ENCODE measurements at places on chromosomes 16 and 17. TPM values are rescaled to one million over a fixed set of nuclear protein-coding genes. Genes with fewer than 3 reads are reported as not detected.

DNA sequence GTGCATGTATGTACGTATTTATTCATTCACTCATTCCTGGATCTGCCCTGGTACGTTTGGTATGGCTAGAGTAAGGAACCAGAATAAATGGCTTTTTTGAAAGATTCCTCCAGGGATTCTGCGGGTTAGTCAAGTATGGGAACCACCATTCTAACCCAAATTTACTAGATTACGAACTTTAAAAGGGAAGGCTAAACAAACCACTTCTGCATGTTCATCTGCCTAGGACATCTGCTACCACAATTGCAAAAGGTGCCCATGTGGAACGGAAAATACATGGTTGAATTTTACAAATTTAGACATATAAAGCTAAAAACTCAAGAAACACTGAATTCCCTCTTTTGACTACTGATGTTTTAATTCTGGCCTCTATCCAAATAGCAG, 22.1 kb downstream of the CYTH1 start:
- no peak for DNase-seq

GRCh38 chr17:61389670-61390478, 9.8 kb upstream of the TBX2 start:
- DNase-seq: no peak

DNA sequence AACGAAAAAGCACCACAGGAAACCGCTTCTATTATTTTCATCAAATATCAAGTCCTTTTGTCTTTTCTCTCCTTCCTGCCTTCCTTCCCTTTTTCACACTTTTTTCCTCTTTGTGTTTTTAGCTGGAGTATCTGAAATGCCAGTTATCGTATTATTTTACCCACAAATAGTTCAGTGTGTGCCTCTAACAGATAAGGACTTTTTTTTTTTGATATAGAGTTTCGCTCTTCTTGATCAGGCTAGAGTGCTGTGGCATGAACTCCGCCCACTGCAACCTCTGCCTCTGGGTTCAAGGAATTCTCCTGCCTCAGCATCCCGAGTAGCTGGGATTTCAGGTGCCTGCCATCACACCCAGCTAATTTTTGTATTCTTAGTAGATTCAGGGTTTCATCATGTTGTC, 10.7 kb downstream of the DNAAF1 start:
- no peak for DNase-seq

DNA sequence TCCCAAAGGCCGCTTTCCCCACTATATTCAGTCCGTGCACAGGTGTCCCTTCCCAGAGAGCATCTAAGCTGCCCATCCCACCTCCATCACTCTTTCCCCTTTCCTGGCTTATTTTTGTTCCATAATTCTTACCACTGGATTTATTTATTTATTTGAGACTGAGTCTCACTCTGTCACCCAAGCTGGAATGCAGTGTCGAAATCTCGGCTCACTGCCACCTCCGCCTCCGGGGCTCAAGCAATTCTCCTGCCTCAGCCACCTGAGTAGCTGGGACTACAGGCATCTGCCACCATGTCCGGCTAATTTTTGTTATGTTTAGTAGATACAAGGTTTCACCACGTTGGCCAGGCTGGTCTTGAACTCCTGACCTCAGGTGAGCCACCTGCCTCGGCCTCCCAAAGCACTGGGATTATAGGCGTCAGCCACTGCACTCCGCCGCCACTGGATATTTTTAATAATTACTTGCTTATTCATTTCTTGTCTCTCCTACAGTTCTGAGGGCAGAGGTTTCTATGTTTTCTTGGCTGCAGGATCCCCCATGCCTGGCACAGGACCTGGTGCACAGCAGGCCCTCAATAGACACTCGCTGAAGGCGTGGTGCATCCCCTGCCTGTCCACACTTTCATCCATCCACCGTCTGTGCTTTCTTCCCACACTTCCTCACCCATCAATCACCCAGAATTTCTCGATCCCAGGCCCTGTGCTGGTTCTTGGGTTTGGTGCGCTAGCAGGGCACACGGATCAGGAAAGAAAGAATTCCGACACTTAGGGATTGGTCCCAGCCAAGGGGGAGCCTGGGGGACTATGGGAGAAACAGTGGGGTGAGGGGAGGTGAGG, 9.9 kb upstream of the ADGRG1 start:
- DNase-seq: no peak

DNA sequence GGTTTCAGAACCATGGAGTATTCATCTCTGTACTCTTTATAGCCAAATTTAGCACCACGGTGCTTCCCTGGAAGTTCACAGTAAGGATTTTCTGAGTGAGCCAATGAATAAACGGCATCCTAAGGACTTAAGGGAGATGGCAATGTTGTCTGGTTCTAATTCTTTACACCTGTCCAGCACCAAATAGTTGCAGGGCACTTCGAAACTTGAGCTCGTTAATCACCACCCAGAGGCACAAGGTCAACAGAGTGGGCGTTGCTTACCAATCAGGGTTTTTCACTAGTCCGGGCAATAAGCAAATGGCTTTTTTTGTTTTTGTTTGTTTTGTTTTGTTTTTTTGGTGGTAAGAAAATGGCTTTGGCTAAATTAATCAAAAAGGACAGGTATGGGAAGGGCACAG, 28.2 kb upstream of the TMEM220 start:
- no peak for DNase-seq

GRCh38 chr17:77225265-77225664, 84.5 kb downstream of the SEC14L1 start:
- no peak for DNase-seq

- DNase-seq: no peak
These were observed 254.8 kb downstream of the XYLT1 start for GRCh38 chr16:17215936-17216335.

DNA sequence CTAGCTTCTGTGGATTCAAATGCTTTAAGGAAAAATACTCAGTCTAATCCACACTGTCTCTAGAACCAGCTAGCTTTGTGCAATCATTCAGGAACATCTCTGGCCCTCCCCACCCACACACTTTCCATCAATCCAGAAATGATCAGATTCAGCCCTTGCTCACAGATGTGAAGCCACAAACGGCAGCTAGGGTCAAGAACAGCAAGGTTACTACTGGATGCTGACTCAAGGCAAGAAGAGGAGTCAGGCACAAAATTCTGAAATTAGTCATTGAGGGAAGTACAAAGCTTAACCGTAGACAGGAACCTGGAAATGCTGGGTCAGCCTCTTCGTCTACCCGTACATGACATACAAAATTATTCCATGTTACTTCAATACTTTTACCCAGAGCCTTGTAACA, 174.6 kb downstream of the CDH13 start:
- no peak for DNase-seq

DNA sequence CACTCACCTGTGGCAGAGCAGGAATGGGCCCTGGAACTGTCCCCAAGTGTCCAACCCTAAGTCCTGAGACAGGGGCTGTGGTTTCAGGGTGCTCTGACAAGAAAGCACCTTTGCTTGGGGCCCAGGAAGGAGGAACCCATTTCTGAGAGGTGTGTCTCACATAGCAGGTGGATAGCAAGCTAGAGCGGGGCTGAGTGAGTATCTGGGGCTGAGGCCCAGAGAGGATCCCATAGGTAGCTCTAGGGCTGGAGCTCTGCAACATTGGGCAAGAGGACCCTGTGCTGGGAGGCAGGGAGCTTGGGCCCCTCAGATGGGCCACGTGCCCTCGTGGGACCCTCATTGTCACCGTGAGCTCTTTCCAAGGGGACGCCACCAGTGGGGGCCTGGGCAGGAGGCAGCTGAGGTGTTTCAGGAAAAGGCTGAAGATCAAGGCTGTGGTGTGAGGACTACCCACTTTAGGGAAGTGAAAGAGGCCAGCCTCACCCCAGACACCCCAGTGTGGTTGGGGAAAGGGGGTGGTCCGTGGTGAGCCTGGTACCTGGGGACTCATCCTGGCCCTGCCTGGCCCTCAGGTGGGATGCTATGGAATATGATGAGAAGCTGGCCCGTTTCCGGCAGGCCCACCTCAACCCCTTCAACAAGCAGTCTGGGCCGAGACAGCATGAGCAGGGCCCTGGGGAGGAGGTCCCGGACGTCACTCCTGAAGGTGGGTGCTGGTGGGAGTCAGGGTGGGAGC, 5.3 kb downstream of the DEF8 start:
- no peak for DNase-seq

- peak; percentile 75 for DNase-seq
These were observed 31.4 kb upstream of the CDC42EP4 start for GRCh38 chr17:73343168-73343634.

- no peak for DNase-seq
These were observed 16.0 kb downstream of the CEP112 start for GRCh38 chr17:66175892-66176291.

DNA sequence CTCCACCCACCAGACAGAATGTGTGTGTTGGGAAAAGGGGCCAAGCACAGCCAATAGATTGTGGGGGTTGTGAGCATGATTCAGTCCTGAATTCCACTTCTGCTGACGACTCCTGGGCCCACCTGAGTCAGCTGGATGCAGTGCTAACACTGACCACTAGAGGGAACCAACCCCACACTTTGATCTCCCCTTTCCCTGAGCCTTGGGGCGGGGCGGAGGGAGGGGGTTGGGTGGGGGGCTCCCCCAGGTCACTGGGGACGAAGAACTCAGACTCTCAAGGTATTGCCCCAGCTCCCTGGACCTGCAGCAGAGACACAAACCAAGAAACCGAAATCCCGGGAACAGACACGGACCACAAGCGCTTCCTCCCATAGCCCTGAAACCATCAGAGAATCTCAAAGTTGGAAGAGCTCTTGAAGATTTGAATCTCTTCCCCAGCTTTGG, 621 bp upstream of the CSHL1 start:
- DNase-seq: no peak

DNA sequence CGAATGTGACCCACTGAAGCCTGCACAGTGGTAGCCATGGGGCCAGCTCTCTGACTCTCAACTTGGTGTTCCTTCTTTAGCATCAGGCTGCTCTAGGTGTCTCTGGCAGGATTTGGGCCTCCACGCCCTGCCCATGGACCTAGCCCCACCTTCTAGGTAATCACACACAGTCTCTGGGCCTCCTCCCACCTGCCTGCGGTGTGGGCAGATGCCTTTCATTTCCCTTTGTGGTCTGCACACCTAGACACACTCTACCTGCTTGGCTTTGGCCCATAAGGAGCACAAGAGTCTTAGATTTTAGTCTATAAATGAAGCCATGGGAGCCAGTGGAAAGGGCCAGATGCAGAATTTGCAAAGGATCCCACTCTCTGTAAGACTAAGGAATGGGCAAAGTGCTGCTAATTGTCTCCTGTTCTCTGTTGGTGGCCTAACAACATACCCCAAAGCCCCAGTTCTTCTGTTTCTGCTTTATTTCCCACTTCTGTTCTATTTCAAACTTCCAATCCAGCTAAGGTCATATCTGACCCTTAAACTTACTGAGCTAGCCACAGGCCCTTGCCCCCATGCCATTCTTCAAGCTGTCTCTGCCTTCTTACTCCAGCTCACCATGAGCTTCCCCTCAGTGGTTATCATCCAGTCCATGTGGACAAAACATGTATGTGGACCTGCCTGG, 7.2 kb upstream of the MFSD6L start:
- DNase-seq: no peak

GRCh38 chr16:72886346-72886974, 161.5 kb downstream of the ZFHX3 start:
- DNase-seq: no peak

- no peak for DNase-seq
These were observed 12.3 kb downstream of the KRT9 start for GRCh38 chr17:41559548-41559947.

Gene SLC5A10
- 0.16 TPM for polyA plus RNA-seq

Gene TEKT5
- 0.20 TPM for polyA plus RNA-seq

Gene BRICD5
- 6.2 TPM for polyA plus RNA-seq

Gene PPY
- polyA plus RNA-seq: not detected

Gene NR1D1
- polyA plus RNA-seq: 5.7 TPM

Gene STX1B
- polyA plus RNA-seq: 1.9 TPM
